Stimulated activated CD4-positive, alpha-beta T cell treated with anti-CD3 and anti-CD28 coated beads, Interleukin-15, amount 100 ng/mL, for 48 hours (primary cell): ENCODE measurements at places on chromosomes 4 and X.

DNA sequence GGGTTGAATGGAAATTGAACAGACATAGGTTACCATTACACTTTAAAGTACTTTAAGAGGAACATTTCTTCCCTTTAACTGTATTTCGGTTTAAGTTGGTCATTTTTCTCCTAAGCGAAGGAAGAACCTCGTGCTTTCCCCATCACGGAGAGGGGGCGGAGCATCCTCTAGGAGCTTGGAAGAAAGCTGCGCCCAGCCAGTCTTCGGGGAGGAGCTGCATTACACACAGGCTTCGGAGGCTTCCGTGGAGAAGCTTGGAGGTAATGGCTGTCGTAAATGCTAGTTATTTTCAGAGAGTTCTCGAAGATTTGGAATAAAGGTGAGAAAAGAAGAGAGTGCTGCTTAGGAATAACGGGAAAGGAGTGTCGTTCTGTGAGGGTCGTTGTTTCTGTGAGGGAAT lies at the start of gene PWWP3B:
Gene PWWP3B (plus strand): TSS at position 199 of the 400 bp plus-strand sequence. CDS start 37,128 bp downstream, outside the sequence.
- DNase-seq: no peak

GRCh38 chrX:51257490-51257889 lies 75.1 kb upstream of the NUDT10 start:
- no peak for DNase-seq

DNA sequence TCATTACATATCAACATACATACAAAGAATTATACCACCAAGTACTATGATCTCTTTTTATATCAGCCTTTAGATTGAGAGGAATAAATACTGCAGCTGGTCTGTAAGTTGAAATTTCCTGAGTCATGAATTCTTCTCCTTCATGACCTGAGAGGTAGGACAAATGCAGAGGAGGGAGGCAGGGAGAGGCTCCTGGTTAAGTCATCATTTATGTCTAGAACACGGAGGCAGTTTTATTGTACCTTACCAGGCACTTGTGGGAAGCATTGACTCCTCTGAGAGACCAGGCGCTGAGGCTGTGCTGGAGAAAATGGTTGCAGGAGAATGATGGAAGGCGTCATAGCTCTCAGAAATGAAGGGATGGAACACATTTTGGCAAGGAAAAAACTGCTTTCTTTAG lies 12.5 kb upstream of the CASK start:
- DNase-seq: no peak

DNA sequence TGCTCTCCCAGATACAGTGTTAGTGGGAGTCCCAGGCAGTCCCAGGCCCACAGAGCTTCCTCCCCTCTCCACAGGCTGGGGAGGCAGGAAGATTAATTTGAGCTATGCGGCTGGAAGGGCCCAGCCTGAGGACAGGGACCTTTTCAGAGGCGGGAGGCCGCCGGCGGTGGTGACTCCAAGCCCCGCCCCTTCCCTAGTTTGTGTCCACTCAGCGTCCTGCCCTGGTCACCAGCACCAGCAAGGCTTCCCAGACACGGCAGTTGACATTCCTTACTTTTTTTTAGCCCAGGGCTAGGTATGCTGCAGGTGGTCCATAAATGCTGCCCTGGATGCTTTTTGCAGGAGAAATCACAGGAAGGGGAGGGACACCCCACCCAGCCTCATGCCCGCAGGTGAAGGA lies 67.7 kb upstream of the LRPAP1 start:
- DNase-seq: no peak

- no peak for DNase-seq
These were observed 49.3 kb downstream of the ELOVL6 start for GRCh38 chr4:110149089-110149488.

DNA sequence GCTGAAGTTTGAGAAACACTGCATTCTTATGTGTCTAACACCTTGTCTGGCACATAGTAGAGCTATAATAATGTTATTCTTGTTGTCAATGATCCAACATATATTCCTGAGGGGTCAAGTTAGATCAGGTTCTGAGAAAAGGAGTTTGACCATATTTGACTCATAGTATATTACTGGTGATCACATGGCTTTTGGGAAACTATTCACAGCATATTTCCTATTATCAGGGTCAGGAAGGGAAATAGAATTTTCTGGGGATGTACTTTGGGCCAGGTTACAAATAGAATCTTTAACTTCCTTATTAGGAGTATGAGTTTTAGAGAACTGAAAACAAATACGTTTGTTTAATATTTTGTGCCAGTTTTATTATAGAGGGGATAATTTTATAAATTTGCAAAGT lies 11.6 kb downstream of the IL15 start:
- no peak for DNase-seq

- no peak for DNase-seq
These were observed 71.7 kb upstream of the IL13RA1 start for GRCh38 chrX:118655561-118656246.

DNA sequence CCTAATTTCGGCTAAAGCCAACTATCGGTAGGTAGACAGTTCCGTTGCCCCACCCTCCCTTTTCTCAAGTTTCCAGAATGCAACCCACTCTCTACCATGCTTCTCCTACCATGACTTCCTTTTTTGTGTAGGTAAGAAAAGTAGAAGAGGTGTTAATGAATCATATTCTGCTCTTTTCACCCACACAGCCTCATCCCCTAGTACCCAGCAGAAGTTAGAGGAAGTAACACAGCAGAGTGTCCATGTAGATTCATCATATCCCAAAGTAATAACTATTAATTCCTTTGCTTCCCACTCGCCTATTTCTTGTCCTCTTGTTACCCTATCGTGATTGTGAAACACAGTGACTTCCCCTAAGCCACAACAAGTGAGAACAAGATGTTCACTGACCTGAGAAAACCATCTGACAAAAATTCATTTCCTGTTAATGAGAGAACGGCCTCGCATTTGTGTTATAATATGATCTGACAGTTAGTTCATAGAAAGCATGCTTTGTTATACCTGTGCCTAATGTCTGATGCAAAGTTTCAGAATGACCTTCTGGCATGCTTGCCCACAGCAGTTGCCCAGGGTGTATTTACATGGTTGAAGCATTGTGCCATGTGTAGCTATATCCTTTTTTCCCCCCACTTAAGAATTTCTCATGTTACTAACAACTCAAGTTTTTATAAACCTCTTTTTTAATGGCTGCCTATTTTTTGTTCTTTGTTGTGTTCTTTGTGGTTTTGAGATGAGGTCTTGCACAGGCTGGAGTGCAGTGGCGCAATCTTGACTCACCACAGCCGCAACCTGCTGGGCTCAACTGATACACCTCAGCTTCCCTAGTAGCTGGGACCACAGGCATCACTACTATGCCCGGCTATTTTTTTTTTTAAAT lies 185.6 kb downstream of the RAP1GDS1 start:
- DNase-seq: peak; percentile 44

- no peak for DNase-seq
These were observed 408.4 kb upstream of the EMCN start for GRCh38 chr4:100926039-100926717.

DNA sequence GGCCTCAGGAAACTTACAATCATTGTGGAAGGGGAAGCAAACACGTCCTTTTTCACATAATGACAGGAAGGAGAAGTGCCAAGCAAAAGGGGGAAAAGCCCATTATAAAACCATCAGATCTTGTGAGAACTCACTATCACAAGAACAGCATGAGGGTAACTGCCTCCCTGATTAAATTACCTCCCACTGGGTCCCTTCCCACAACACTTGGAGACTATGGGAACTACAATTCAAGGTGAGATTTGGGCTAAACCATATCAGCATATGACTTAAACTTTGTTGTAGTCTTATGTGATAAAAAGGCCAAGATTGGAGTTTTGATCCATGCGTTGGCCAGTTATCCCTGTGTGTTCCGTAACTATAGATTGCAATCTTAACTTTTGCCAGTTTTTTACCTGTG lies 68.3 kb downstream of the C4orf33 start:
- no peak for DNase-seq
